ENCODE measurements at places on chromosomes 3 and 15.

DNA sequence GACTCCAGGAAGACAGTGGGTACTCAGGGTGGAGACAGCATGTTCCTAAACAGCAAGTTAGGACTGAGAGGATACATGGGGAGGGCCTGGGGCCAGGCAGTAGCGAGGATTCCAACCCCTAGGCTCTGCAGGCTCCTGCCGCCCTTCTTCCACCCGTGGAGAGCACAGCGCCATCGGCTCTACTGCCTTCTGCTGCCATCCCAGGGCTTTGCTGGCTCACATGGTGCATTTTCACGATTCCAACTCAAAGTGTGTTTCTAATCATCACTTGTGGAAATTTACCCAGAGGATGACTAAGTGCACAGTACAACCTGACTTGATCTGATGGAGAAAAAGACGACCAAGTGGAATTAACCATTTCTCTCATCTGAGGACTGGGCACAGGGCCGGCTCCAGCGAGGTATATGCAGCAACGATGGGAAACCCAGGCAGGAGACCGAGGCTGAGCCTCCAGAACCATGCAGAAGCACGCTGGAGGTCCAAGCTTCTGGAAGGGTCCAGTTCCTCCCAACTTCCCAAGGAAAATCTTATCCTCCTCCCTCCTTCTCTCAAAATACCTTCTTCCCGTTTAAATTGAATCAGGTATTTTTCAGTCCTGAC, 104.6 kb downstream of the LRIG1 start:
- no peak for DNase-seq

DNA sequence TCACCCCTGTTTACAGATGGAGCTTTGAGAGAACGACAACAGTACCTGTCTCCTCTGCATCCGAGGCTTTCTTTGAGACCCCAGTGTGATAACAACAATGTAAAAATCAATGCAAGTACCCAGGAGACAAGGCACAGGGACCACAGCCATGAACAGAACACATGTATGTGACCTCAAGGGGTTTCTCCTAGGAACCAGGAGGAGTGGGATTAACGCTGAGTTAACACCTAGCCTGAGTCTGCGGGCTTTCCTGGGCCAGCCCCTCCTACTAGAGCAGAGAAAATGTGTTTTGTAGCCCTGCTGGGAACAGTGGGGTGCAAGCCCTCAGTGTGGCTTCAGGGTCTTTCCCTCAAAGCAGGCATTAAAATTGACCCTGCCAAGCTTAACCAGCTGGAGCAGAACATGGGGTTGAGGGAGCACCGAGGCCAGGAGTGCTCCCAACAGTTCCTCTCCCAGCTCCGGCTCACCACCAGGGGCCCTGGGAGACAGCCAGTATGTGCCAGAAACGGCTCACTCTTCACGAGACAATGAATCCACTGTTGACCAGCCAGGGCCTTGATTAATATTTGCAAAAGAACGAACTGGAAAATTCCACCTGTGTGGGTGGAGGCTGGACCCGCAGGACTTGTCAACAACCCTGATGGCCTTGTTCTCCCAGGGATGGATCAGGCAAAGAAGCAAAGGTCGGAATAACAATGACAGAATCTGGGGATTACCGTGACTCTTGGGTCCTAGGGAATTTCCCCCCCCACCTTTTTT, 3.6 kb downstream of the CHDH start:
- no peak for DNase-seq

DNA sequence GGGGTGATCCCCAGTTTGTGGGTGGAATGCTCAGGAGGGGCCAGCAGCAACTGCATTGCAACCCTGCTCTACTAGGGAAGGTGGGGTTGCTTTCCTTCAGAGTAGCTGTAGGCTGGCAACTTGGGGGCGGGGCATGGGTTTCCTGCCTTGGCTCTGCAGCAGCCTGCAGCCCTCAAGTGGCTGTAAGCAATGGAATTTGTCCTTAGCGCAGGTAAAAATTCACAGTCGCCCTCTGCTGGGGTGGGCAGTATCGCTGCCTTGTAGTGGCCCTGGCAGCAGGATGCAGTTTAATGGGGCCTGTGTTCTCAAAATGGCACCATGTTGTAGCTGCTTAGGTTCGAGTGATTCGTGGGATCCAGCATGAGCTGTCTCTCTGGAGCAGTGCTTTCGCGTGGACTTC, 29.8 kb downstream of the STT3B start:
- peak; percentile 19 for DNase-seq

DNA sequence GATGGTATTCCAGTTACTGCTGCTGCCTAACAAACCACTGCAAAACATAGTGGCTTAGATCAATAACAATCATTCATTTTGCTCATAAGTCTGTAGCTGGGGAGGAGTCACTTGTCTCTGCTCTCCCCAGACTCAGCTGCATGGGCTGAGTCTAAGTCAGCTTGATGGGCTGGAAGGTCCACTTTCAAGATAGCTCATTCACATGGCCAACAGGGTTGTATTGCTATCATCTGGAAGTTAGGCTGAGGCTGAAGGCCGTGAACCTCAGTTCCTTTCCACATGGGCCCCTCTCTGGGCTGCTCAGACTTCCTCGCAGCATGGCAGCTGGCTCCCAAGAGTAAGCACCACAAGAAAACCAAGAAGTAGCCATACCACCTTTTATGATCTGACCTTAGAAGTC, 28.7 kb upstream of the BFSP2 start:
- DNase-seq: no peak

All from stimulated activated CD4-positive, alpha-beta T cell treated with anti-CD3 and anti-CD28 coated beads, TNF-alpha, amount 100 ng/mL, for 48 hours (primary cell).